B cell (primary cell): ENCODE measurements at places on chromosomes 4 and X.

- DNase-seq = no peak
These were observed 28.3 kb upstream of the PARM1 start for GRCh38 chr4:74904509-74905065.

GRCh38 chr4:133124746-133125145 is 24.3 kb upstream of the PCDH10 start:
- no peak for DNase-seq

DNA sequence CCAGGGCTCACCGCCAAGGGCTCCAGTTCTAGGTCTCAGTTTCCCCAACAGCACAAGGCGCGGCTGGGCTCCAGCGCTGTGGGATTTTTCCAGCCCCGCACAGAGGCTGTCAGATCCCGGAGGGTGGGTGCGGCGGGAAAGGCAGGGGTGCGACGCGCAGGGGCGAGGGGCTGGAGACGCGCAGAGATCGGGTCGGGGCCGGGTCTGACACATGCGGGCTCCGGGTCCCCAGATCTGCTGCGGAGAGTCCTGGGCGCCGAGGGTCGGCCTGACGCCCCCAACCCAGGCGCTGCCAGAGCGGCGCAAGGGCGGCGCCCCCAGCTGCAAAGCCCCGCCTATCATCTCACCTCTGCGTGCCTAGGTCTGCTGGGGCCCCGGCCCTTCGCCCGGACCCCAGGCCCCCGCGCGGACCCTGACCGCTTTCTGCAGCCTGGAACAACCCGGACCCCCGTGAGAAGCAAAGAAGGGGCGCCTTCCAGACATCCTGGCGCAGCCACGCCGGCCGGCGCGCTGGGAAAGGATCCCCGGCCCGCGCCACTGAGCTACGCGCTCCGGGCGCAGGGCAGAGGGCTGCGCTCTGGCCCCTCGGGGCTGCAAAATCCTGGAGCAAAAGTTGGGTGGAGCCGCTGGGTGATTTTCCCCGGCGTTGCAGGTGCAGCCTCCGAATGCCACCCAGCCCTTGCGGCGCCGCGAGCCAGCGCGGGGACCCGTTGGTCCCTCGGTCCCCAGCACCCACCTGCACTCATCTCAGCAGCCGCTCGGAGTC is 486 bp downstream of the ABLIM2 start:
- no peak for DNase-seq

GRCh38 chr4:83782591-83782990 is 246.7 kb downstream of the GPAT3 start:
- DNase-seq = no peak

GRCh38 chr4:83112231-83112630 is 2.3 kb downstream of the PLAC8 start:
- peak; percentile 86 for DNase-seq

GRCh38 chr4:128600996-128601871 is 208.3 kb upstream of the JADE1 start:
- no peak for DNase-seq

DNA sequence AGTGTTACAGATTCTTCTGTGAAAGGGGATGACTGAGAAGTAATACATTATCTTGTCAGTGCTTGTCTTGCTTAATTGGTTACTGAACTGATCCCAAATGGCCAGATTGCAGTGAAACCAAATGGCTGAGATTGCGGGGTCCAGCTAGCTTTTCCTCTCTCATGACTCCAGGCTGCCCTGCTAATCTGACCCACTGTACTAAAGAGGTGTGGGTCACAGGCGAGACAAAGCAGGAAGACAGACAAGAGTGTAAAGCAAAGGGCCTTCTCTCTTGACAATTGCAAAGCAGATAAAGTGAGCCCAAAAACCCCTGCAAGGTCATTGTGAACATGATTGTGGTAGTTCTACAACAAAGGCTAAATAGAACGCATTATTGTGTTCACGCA is 2.1 kb downstream of the TMEM150C start:
- no peak for DNase-seq

DNA sequence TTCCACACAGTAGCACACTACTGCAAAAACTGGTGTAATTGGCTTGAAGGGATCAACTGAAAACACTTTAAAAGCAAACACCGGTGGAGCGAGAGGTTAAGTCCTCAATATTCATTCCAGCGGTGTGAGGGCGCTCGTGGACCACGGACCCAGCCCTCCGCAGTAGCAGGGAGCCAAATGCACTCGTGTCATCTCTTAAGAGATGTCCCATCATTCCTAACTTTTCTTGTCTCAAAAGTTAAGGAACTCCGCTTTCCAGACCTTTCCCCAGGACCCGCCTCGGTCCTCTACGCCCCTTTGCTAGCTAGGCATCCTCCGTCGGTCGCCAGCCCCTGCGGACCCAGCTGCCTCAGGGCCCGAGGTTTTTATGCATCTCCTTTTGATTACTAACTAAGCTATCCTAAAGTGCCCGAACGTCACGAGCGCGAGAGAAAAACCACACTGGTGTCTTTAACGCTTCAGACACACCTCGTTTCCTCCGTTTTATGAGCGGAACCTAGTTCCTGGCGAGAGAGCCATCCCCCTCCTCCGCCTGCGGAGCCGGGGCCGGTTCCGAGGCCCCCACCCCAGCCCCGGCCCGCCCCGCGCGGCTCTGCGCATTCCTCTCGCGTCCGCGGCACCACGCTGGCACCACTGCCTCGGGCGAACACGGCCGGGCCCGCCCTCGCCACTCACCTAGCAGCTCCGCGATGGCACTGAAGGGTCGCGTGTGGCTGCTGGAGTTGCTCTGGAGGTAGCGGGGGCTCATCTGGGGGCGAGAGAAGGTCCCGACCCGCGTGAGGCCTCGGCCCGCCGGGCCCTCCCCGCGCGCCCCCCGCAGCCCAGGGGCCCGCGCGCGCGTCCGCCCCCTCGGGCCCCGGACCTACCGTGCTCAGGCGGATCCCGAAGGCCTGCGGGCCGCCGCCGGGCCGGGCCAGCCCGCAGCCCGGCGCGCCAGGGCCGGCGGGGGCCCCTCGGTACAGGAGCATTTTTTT is 723 bp downstream of the MORC4 start:
- peak; percentile 61 for DNase-seq

DNA sequence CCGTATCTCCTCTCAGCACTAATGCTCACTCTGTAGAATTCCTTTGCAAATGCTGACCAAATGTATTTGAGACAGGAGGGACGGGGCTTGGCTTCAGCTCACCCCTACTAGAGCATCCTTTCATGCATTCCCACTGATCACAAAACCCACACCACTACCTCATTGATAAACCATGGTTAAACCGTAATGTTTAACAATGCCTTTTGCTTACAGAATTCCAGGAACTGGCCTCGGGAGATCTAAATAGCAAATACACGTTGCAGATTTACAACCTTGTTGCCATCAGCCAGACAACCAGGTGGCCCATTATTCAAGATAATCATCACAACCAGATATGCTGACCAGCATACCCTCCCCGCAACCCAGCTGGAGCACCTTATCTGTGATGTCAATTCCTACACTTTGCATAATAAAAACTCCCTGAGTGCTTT is 391.9 kb downstream of the KCTD8 start:
- no peak for DNase-seq

GRCh38 chrX:51406688-51407519 is 74.3 kb downstream of the NUDT10 start:
- no peak for DNase-seq

DNA sequence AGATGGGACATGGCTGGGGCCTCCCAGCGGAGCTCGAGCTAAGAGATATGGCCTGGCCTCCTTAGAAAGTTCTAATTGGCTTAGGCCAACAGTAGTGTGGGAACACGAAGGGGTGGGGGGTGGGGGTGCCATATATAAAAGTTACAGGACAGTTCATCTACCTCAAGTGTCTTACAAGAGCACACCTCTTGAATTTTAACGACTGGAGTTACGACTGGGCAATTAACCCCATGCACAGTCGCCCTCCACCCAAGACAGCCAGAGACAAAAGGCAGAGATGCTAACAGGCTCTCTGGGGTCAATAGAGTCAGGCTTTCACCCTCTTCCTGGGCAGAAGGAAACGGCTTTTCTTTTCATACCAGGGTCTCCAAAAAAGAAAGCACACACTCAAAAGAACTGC is 302.2 kb downstream of the BCOR start:
- no peak for DNase-seq

DNA sequence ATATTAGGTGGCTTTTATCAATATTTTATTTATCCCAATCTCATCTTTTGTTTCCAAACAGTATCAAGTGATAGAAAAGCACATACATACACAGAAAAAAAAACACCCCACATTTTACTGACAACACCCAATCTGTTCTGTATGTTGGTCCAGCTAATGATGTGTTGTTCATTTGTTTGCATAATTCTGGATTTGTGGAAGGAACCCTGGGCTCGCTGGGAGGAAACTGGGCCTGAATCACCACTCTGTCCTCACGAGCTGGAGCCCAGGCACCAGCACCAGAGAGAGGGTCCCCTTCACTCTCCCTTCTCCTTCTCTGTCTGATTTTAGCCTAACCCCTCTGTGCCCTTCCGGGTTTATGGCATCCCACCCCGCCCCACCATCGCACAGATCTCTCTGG is 79.8 kb downstream of the PSAPL1 start:
- no peak for DNase-seq

DNA sequence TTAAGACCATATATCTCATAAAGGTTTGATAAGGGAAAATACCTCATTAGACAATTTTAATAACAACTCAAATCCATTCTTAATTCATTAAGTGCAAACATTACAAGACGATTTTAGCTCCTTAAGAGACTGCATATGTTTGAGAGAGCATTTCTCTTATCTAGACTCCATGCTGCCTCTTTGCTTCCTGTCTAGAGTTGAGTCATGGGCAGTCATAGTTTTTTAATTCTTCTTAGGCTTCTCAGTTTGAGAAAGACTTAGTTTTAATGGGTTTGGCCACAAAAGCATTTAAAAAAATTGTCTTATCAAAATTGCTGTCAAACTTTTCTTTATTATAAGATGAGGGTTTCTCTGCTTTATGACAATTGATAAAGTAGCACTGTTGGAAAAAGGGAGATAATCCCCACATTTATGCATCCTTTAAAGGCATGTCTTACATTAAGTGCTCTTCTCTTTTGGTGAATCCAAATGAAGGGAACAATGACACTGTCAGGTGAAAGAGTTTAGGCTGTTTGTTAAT is 713.4 kb downstream of the PCDH18 start:
- DNase-seq = no peak

DNA sequence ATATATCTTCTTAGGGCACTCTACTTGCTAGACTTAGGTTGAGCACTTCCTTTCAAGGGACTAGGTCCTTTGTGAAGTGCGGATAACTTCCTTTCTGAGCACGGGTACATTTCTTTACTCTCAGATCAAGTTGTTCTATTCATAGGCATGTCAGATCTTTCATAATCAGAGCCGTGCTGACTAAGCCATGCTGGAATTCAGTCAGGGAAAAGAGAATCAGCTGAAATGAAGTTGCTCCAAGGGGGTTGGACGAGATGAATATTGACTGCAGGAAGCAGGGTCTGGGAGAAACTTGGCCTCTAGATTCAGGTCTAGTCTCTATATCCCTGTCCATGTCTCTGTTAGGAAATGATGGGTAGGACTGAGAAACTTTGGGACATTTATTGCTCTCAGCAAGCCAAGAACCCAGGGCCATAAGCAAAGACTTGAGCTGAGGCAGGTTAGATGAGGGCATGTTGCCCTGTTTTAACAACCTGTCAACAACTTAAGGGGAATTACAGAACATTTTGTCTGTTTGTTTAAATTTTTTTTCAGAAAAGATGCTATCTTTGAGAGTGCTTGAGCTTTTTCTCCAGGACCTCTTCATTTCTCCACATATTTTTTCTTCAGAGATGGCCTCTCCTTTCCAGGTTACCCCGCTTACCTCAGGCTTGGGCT is 28.3 kb downstream of the AREG start:
- no peak for DNase-seq

DNA sequence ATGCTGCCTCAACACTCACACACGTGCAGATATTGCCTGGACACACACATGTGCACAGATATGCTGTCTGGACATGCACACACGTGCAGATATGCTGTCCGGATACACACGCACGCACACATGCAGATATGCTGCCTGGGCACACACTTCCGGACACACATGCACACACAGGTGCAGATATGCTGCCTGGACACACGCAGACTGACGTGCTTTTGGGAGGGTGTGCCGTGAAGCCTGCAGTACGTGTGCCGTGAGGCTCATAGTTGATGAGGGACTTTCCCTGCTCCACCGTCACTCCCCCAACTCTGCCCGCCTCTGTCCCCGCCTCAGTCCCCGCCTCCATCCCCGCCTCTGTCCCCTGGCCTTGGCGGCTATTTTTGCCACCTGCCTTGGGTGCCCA is 14.7 kb downstream of the FGFRL1 start:
- peak; percentile 84 for DNase-seq

DNA sequence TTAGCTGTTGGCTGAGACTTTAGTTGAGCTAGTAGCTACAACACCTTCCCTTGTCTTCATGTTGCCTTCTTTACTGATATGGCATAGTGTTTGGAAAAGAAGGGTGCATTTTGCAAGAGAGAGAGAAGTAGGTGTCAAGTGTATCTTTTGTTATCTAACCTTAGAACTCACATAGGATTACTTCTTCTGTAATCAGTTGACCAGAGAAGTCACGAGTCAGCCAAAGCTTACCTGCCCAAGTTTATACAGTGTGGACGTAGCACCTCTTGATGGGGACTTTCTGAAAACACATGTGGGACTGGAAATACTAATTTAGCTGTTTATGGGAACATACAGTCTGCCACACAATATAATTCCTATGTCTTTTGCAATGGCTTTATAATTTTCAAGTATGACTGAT is 56.0 kb downstream of the UGT8 start:
- no peak for DNase-seq

- DNase-seq = no peak
These were observed 48.8 kb downstream of the AFAP1 start for GRCh38 chr4:7890635-7891393.

- DNase-seq = peak; percentile 60
These were observed 17.2 kb downstream of the SPIN3 start for GRCh38 chrX:56978172-56978571.

- no peak for DNase-seq
These were observed 14.8 kb upstream of the BOD1L1 start for GRCh38 chr4:13642170-13642950.

GRCh38 chr4:143025081-143025704 is 159.5 kb upstream of the USP38 start:
- no peak for DNase-seq

DNA sequence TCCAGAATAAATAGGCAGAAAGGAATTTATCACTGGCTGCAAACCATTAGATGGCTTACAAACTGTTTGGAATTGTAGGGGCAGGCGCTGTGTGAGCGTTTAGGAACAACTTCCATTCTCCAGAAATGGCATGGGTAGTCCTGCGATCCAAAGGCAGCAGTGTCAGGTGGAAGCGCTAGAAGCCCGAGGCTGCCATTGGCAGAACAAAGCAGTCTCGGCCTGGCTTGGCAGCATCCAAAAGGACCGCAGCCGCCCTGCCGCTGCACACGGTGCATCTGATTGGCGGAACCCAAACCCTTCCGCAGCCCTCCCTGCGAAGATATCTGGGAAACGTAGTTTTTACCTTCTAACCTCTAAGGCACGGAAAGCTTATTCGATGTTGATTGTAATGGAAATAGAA is 23.6 kb upstream of the YTHDC1 start:
- peak; percentile 69 for DNase-seq

GRCh38 chr4:138555584-138555983 is 313.4 kb upstream of the SLC7A11 start:
- no peak for DNase-seq
